ENCODE measurements at places on chromosomes 1 and 21.
A peak's percentile ranks its signal among the peaks of the same experiment; 100 is the strongest.

GRCh38 chr1:150615346-150616201 is 13.8 kb downstream of the ENSA start:
- H3K27me3 ChIP-seq: no peaks in the 10 kb centered on the region
- no peak overlapping the region for H3K4me3 ChIP-seq
- no peak for DNase-seq
- H3K27ac ChIP-seq: peak overlapping the region; percentile 79
- peaks cover 69% of the 10 kb centered on the region for H3K4me1 ChIP-seq

DNA sequence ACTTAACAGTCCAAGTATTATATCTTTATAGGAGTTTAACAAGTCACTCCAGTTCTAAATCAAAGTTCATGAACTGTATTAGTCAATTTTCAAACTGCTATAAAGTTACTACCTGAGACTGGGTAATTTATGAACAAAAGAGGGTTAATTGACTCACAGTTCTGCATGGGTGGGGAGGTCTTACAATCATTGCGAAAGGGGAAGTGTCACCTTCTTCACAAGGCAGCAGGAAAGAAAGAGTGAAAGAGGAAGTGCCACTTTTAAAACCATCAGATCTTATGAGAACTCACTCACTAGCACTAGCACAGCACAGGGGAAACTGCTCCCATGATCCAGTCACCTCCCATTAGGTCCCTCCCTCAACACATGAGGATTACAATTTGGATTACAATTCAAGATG is 70.0 kb downstream of the CLCA4 start:
- H3K4me1 ChIP-seq: peaks cover 3% of the 10 kb centered on the region
- peaks cover 3% of the 10 kb centered on the region for H3K36me3 ChIP-seq
- H3K4me3 ChIP-seq: no peak overlapping the region
- H3K27me3 ChIP-seq: no peaks in the 10 kb centered on the region

DNA sequence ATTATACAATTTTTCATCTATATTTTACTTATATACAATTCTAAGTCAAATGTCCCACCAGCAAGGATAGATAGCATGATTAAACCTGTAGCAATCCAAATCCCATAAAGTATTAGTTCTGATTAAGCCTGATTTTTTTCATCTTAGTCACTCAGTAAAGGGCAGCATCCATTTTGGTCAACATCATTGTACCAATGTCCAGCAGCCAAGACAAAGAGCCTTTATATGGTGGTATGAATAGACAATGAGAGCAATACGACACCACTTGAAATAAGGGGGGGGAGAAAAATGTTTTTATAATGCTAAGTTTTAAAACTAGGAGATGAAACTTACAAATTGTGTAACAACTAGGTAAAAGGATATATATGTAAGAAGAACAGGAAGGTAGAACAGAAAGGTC is 7.4 kb downstream of the ZNF644 start:
- no peak for DNase-seq
- peaks cover 42% of the 10 kb centered on the region for H3K36me3 ChIP-seq
- H3K4me3 ChIP-seq: no peak overlapping the region
- H3K27me3 ChIP-seq: no peaks in the 10 kb centered on the region
- H3K4me1 ChIP-seq: peaks cover 61% of the 10 kb centered on the region
- no peak overlapping the region for H3K27ac ChIP-seq

GRCh38 chr1:24900985-24901781 is 28.9 kb downstream of the RUNX3 start:
- H3K36me3 ChIP-seq: peaks cover 33% of the 10 kb centered on the region
- H3K4me1 ChIP-seq: peaks cover 13% of the 10 kb centered on the region
- peak overlapping the region; percentile 41 for H3K27ac ChIP-seq
- DNase-seq: no peak

DNA sequence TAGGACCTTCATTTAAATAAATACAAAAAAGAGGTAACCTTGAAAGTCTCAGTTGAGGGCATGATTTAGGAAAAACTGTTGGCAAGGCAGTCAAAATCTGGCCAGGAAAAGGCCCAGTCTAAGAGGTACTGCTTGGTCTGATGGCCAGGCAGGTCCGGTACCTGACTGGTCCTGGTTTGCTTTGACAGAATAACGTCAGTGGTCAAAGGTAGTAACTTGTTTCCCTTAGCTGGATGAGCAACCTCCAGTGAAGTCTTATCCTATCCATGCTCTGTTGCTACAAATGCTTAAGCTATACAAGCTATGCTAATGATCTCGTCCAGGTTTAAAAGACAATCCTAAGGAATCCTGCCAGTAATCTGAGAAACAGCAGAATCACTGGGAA is 85.0 kb downstream of the PGBD5 start:
- DNase-seq: no peak
- H3K36me3 ChIP-seq: no peaks in the 10 kb centered on the region
- H3K4me1 ChIP-seq: no peaks in the 10 kb centered on the region

Data from activated CD4-positive, alpha-beta T cell treated with anti-CD3 and anti-CD28 coated beads, Interleukin-2, amount 10 ng/mL, durations not matched to agents 7 days and 5 days (primary cell).